CD4-positive, alpha-beta memory T cell (primary cell): ENCODE measurements at places on chromosomes 16 and 17.

DNA sequence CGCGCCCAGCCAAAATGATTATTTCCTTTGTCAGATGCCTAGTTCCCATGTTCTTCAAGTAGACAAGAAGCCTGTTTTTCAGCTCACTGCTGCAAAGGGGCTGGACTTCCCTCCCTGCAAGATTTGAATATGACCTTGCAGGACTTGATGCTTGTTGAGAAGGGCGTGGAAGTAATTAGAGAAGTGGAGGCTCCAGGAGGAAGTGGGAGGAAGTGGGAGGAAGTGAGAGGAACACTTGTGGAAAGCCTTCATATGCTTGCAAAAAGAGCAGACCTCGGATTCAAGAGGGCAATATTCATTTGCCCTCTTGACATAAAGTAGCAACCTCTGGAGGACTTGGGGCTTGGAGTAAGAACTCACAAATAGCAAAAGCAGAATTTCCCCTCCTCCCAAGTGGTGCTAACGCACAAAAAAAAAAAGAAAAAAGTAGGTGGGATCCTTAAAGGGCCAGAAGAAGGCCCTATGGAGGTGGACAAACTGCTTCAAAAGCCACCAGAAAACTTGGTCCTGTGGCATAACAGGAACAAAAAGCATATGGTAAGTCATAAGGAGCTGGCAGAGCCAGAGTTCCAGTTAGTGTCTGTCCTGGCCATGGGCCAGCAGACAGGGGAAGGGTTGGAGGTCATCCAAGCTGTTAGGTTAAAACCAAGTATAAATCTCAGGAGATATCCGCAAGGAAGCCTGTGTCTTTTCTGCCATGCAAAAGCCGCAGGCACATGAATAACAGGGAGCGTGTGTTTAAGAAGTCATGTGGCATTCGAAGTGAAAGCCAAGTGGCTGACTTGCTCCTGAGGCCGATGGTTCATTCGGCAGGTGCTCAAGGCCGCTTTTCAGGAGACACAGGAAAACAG, 20.6 kb upstream of the PRKAR1A start:
- DNase-seq = no peak

GRCh38 chr17:35315283-35315682, 58.1 kb downstream of the SLFN11 start:
- DNase-seq = no peak

DNA sequence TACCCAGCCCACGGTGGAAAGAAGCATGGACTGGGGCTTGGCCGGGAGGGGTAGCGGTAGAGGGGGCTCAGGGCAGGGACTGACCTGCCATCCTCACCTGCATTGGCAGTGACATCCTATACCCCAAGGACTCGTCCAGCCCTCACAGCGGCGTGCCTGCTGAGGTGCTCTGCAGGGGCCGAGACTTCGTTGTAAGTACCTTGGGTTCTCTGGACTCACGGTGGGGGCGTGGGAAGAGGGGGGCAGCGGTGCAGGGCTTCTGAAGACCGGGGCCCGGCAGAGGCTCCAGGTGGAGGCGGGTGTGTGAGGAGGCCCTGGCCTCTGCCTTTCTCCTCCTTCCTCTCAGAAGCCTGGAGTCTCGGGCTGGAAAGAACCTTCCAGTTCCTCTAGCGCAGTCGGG, 25.5 kb downstream of the POLR3E start:
- DNase-seq = no peak

DNA sequence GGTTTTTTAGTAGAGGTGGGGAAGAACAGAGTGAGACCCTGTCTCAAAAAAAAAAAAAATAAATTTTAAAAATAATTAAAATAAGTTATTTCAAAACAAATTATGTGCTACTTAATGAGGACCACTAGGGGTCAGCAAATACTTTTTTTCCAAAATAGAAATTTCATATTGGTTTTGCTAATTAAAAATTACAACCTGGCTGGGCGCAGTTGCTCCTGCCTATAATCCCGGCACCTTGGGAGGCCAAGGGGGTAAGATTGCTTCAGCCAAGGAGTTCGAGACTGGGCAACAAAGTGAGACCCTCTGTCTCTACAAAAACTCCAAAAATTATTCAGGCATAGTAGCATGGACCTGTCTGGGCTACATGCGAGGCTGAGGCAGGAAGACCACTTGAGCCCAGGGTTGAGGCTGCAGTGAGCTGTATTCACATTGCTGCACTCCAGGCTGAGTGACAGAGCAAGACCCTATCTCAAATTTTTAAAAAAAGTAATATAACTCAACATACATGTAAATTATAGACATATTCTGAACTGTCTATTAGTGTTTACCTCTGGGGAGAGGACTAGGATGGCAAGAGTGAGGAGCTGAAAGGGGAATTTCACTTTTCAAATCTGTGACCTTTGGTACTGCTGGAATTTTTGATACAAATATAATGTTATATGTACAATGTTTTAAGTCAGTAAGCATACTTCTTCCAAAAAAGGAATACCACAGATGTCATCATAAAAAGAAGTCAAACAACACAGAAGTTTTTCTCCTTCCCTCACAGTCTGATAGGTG, 8.1 kb downstream of the MEIOB start:
- peak; percentile 28 for DNase-seq

GRCh38 chr16:30132591-30132990, 9.6 kb upstream of the MAPK3 start:
- DNase-seq = no peak

GRCh38 chr17:57429966-57430365, 173.6 kb downstream of the MSI2 start:
- DNase-seq = no peak

GRCh38 chr17:73358668-73359067, 46.9 kb upstream of the CDC42EP4 start:
- DNase-seq = no peak

DNA sequence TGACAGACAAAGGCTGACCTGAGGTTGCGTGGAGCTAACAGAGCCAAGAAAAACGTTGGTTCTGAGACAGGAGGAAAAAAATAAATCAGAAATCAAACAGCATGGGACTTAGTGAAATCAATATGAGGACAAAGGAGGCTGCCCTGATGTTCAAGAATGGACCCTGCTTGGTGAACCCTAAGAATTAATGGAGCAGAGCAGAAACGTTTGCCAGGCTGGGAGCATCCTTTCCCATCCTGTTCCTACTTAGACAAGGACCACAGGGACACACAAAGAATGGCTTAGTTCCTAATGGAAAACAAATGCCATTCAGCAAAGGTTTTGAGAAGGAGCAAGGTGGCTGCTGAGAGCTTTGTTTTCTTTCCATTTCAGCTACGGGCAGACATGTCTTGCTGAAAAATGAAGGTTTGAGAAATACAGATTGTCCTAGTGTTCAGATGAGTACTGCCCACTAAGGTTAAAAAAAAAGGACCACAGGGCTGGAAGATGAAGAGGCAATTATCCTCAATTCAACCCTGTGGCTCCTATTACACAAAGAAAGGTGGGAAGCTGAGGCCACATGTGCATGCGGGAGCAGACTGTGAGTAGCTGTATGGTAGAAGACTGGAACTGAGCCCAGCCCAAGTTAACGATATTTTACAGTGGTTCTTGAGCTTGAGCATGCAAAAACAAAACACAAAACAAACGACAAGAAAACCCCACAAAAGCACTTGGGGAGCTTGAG, 230.1 kb downstream of the SLC39A11 start:
- DNase-seq = no peak

DNA sequence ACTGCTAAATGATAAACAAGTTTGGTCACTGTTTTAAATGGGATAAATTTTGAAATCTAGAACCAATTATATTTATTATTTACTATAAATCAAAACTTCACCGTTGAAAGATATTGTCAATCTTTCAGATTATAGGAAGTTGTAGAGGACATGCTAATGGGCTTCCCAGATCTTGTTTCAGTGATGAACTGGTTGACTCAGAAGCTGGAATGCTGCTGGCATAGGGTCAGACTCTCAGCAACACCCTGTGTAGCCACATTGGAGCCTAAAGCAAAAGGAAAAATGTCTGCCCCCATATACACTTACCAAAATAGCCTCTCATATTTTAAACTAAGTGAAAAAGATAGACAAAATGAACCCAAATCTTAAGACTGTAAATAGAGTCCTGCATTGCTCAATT, 916.9 kb upstream of the SOX9 start:
- no peak for DNase-seq

DNA sequence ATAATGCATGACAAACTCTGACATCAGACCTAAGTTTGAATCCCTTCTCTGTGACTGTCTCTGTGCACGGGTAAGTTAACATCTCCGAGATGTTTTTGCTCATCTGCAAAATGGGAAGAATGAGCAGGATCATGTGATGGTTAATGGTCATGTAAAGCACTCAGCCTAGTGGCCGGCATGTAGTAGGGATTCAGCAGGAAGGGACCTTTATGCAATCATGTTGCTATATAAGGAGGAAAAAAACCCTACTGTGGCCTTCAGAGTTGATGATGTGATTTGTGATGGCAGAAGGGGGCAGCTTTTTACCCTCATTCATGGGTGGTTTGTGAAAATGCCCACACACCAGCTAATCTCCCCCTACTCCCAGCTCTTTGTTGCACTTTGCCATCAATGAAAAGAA, 24.1 kb downstream of the CLEC16A start:
- DNase-seq = no peak

DNA sequence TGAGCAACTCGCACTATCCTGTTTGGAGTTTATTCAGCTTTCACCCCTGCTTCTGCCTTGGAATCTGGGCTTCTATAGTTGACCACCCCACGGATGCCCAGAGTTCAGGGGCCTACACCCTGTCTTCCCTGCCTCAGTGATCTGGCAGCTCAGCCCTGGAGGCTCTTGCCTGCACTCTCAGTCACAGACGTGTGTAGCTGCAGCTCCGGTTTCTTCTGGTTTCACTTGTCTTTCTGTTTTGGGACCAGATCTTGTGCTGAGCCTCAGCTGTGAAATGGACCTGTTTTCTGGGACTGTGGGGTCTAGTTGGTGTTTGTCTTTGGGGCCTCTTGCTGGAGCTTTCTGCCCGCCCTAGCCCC, 5.8 kb downstream of the GPT2 start:
- no peak for DNase-seq

DNA sequence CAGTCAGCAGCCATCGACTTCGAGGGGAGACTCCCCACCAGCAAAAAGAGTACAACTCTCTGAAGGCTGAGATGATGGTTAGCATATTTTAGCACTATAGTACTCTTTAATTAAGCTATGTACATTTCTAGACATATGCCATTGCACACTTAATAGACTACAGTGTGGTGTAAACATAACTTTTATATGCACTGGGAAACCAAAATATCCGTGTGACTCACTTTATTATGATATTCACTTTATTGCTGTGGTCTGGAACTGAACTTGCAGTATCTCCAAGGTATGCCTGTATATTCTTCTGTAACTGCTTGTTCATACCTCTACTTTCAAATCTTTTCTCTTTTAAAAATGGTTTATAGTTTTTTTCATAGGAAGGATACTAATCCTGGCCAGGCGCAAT, 11.0 kb upstream of the NXPH3 start:
- DNase-seq = no peak

- no peak for DNase-seq
Observed at GRCh38 chr16:78576941-78577340, 477.5 kb downstream of the WWOX start.

- DNase-seq = no peak
Observed at GRCh38 chr17:39122991-39123390, 28.4 kb downstream of the PLXDC1 start.
